ENCODE measurements at places on chromosomes 6 and 20.

DNA sequence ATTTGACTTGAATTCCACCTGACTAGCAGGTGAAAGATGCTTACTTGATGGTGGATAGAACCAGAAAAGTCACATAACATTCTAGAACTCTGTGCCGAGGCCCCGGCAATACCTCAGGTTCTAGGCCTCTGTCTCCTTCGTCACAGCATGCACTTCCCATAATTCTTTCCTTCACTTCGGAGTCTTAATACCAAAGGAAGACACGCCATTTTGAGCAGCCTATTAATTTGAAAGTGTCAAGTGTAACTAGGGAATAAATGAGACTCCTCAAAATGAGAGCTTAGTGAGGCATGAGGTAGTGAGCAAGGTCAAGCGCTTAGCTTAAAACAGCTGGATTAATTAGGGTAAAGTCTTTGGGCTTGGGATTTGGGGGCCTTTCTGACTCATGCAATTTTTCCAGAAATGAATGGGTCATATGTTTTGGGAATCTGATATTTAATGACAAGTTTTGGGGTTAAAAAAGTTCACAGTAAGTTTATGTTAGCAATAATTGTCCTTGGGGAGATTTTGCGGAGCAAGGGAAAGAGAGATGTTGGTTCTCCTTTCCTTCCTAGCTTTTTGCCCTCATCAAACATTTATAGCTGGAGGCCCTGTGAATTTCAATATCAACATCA, 29.1 kb upstream of the SGK1 start:
- peaks cover 19% of the 10 kb centered on the region for H3K4me1 ChIP-seq
- peaks cover 3% of the 10 kb centered on the region for H3K36me3 ChIP-seq
- DNase-seq: no peak
- H3K4me3 ChIP-seq: no peak overlapping the region
- H3K27ac ChIP-seq: no peak overlapping the region

- DNase-seq: no peak
- no peak overlapping the region for H3K27ac ChIP-seq
- no peaks in the 10 kb centered on the region for H3K27me3 ChIP-seq
- no peaks in the 10 kb centered on the region for H3K4me1 ChIP-seq
- H3K36me3 ChIP-seq: no peaks in the 10 kb centered on the region
Observed at GRCh38 chr6:165552248-165552736, 110.7 kb downstream of the PDE10A start.

- H3K4me3 ChIP-seq: no peak overlapping the region
- H3K27me3 ChIP-seq: peaks cover 23% of the 10 kb centered on the region
- H3K4me1 ChIP-seq: peaks cover 4% of the 10 kb centered on the region
- H3K36me3 ChIP-seq: no peaks in the 10 kb centered on the region
Observed at GRCh38 chr20:568673-569415, 25.3 kb upstream of the CSNK2A1 start.

DNA sequence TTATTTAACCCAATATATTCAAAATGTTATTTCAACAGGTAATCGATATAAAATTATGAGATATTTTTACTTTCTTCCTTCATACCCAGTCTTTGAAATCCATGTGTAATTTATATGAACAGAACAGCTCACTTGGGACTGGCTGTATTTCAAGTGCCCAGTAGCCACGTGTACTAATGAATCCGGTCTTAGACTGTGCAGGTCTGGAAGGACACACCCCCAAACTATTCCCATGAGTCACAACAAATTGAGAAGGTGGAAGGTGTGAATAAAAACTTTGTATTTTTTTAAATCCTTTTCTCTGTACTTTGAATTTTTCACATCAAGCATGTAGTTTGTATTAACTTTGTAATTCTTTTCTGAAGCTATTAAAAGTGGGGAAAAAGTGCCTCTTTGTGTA, 2.8 kb downstream of the UNC5CL start:
- no peaks in the 10 kb centered on the region for H3K36me3 ChIP-seq
- no peak overlapping the region for H3K4me3 ChIP-seq

- H3K27me3 ChIP-seq: peaks cover 3% of the 10 kb centered on the region
- no peak overlapping the region for H3K4me3 ChIP-seq
- H3K4me1 ChIP-seq: peaks cover 1% of the 10 kb centered on the region
- DNase-seq: no peak
Observed at GRCh38 chr6:146914489-146915483, 289.4 kb upstream of the STXBP5 start.

DNA sequence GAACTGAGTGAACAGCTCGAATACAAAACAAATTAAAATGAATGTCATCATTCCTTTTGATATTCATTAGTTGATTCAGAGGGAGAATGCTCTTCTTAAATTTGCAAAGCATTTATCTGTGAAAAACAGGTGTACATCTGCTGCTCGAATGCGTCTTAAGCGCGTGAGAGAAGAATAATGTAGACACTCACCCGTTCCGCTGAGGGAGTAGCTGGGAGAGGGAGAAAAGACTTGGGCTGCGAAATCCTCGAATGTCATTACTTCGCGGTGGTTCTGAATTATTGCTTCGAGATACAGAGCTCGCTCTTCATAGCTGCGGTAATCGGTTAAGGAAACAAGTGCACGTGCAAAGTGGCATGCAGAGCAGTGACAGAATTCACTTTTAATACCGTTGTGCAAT, 43.9 kb downstream of the INSM1 start:
- H3K27me3 ChIP-seq: no peaks in the 10 kb centered on the region
- no peak overlapping the region for H3K27ac ChIP-seq
- DNase-seq: no peak
- H3K36me3 ChIP-seq: no peaks in the 10 kb centered on the region

DNA sequence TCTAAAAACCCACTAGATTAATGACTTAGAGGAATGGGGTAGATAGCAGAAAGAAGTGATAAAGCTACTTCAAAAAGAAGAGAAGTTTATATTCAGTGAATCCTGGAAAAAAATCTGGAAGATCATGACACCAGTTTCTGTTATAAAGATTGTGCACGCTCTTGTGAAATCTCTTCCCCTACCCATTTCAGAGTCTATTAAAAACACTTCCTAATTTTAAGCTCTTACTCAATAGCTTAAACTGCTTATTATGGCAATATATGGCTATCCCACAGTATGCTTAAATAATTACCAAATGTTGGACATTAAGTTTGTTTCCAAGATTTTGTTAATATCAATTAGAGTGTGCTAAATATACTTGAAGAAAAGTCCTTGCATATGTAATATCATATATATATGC, 585.3 kb upstream of the MAN1A1 start:
- no peaks in the 10 kb centered on the region for H3K4me1 ChIP-seq
- H3K27me3 ChIP-seq: peaks cover 2% of the 10 kb centered on the region
- no peak overlapping the region for H3K4me3 ChIP-seq
- H3K27ac ChIP-seq: no peak overlapping the region

- H3K4me1 ChIP-seq: peaks cover 2% of the 10 kb centered on the region
- H3K4me3 ChIP-seq: no peak overlapping the region
- no peak for DNase-seq
- H3K36me3 ChIP-seq: no peaks in the 10 kb centered on the region
- H3K27ac ChIP-seq: no peak overlapping the region
Observed at GRCh38 chr20:57231951-57232428, 34.5 kb downstream of the BMP7 start.

DNA sequence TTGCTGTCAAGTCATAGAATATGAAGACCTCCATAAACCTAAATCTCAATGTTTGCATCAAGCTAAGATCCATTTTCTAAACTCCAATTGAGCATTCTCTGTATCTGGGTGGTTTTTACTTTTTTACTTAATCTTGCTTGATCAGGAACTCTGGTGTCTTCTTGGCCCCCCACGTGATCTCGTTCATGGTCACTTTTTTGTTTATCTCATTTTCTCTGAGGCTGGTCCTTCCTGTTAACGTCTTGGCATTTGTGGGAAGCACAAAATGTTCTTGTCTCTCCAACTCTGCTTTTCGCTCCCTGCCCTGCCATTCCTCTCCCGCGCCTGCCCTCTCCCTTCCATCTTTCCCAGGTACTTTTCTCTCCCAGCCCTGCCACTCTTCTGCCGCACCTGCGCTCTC, 14.0 kb upstream of the MAPRE1 start:
- no peaks in the 10 kb centered on the region for H3K27me3 ChIP-seq
- peaks cover 22% of the 10 kb centered on the region for H3K36me3 ChIP-seq
- H3K27ac ChIP-seq: no peak overlapping the region
- DNase-seq: no peak
- H3K4me1 ChIP-seq: no peaks in the 10 kb centered on the region

DNA sequence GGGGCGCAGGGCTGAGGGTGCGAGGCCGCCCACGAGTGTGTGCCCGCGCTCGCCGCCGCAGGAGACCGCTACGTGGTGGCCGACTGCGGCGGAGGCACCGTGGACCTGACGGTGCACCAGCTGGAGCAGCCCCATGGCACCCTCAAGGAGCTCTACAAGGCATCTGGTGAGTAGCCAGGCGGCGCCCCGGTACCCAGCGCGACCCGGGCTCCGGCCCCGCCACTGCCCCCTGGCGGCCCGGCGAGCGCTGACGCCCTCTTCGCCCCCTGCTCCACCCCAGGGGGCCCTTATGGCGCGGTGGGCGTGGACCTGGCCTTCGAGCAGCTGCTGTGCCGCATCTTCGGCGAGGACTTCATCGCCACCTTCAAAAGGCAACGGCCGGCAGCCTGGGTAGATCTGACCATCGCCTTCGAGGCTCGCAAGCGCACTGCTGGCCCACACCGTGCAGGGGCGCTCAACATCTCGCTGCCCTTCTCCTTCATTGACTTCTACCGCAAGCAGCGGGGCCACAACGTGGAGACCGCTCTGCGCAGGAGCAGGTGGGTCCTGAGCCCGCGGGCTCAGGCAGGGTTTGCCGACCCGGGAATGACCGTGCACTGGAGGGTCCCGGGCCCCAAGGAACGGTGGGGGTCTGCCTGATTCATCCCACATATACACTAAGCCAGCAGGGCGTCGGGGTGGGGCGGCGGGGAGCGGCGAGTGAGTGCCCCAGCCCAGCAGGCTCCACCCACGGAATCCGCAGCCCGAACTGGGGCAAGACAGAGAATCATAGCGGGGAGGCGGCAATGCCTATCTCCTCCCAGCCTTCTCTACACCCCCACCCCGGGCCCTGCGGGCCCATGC, 17.4 kb downstream of the HSPA12B start:
- H3K4me1 ChIP-seq: peaks cover 11% of the 10 kb centered on the region
- peaks cover 6% of the 10 kb centered on the region for H3K27me3 ChIP-seq
- no peak overlapping the region for H3K4me3 ChIP-seq
- H3K36me3 ChIP-seq: no peaks in the 10 kb centered on the region
- no peak overlapping the region for H3K27ac ChIP-seq

DNA sequence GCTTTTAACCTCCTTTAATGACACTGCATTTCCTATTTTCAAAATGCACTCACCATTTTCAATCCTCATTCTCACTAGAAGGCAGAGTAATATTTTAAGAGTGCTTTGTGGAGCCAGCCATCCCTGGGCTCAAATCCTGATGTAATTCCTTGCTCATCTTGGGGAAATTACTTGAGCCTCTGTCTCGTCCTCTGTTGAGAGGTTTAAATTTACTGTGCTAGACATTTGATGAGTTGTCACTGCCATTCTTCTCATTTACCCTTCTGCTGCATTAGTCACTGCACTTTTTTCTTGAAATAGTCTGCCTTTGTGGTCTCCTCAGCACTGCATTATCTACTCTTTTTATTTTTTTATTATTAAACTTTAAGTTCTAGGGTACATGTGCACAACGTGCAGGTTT, 150.0 kb upstream of the HDDC2 start:
- H3K27me3 ChIP-seq: peaks cover 2% of the 10 kb centered on the region
- no peaks in the 10 kb centered on the region for H3K4me1 ChIP-seq

DNA sequence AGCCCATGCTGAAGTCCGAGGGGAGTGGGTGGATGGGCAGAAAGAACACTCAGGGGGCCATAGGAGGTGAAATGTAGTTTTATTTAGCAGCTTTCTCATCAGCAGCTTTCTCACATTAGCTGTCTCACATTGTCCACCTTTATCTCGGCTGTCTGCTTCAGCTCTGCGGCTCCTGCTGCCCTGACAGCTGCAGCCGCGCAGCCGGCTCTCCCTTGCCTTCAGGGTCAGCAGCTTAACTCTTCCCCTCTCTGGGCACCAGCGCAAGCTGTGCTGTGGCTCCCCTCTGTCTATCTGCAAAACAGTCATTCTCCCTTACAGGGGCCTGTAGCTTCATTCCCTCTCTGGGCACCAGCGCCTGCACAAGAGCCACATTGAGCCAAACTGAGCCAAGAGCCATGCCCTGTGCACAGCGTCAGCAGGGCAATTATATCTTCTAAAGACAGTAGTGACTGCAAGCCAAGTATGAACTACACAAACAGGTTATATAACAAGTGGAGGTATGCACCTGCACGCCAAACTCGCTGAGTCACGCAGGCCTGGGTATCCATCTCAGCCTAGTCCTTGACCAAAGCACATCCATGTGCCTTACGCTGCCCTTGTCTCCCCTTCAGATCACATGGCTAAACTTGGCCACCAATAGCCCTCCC, 198.8 kb downstream of the EYA2 start:
- no peak for DNase-seq
- peaks cover 10% of the 10 kb centered on the region for H3K27me3 ChIP-seq
- no peak overlapping the region for H3K27ac ChIP-seq
- no peaks in the 10 kb centered on the region for H3K4me1 ChIP-seq
- no peaks in the 10 kb centered on the region for H3K36me3 ChIP-seq

DNA sequence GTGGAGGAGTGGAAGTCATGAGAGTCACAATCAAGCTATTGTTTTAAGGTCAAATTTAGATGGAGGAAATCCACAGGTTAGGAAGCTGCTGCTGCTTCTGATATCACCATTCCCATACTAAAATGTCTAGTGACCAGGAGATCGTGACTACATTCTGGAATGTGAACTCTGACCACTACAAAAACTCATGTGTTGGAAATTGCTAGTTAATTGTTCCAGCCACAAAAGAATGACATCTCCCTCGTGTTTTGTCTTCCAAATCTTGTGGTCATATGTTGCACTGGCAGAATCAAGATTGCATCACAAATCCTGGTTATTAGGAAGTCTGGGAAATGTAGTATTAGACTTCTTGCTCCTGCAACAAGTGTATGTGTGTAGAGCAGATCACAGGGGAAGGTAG, 441.9 kb downstream of the CD109 start:
- no peaks in the 10 kb centered on the region for H3K36me3 ChIP-seq
- no peaks in the 10 kb centered on the region for H3K27me3 ChIP-seq
- no peak overlapping the region for H3K4me3 ChIP-seq
- no peak for DNase-seq

DNA sequence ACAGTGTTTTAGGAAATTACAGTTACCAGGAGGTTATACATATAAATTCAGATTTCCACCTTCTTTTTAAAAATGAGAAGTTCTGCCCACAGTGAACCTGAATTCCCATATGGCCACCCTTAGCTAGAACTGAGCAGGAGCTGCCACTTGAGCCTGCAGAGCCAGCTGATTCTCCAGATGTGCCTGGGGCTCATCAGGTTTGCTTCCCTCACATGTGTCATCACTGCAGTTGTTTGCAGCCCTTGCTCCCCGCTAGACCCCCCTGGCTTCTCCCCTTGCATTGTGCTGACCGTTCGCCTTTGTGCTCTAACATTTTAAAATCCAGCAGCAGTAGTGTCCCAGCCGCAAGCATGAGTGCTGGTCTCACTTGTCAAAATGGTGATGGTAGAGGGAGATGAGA, 131.1 kb downstream of the UTRN start:
- H3K27ac ChIP-seq: no peak overlapping the region
- no peak for DNase-seq
- no peaks in the 10 kb centered on the region for H3K27me3 ChIP-seq

- peaks cover 14% of the 10 kb centered on the region for H3K4me1 ChIP-seq
- no peak overlapping the region for H3K27ac ChIP-seq
- H3K27me3 ChIP-seq: peaks cover 20% of the 10 kb centered on the region
Observed at GRCh38 chr6:37429352-37429750, 3.7 kb upstream of the CMTR1 start.

- peaks cover 5% of the 10 kb centered on the region for H3K36me3 ChIP-seq
- H3K4me1 ChIP-seq: peaks cover 7% of the 10 kb centered on the region
- H3K4me3 ChIP-seq: no peak overlapping the region
- no peak for DNase-seq
- no peaks in the 10 kb centered on the region for H3K27me3 ChIP-seq
Observed at GRCh38 chr6:21185861-21186478, 407.6 kb upstream of the SOX4 start.

- peak overlapping the region; percentile 100 for H3K4me3 ChIP-seq
- peaks cover 30% of the 10 kb centered on the region for H3K4me1 ChIP-seq
- DNase-seq: no peak
- H3K27me3 ChIP-seq: peaks cover 3% of the 10 kb centered on the region
Observed at GRCh38 chr6:47476781-47477496, 650 bp upstream of the CD2AP start.

Measured in activated naive CD8-positive, alpha-beta T cell treated with anti-CD3 and anti-CD28 coated beads, Interleukin-2, amount 10 ng/mL, durations not matched to agents 7 days and 5 days (primary cell).